HepG2 (cell line): ENCODE measurements at places on chromosomes 2 and 18.

DNA sequence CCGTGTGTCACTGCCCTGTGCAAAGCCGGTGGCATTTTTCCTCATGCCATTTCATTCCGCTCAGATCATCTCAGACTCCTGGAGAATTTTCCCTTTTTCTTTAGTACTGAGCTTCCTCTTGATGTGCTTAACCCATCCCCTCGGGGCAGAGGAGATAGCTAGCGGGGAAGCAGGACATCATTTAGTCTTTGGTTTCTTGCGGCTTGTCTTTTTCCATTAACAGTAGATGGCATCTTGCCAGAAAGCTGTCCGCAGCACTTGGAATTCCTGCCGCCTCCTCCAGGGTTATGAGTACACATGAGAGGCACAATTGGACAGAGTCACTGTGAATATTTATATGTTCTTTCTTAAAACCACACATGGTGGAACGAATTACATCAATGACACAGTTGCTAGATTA lies 226.6 kb downstream of the ALPK2 start:
- peak; percentile 58 for DNase-seq

DNA sequence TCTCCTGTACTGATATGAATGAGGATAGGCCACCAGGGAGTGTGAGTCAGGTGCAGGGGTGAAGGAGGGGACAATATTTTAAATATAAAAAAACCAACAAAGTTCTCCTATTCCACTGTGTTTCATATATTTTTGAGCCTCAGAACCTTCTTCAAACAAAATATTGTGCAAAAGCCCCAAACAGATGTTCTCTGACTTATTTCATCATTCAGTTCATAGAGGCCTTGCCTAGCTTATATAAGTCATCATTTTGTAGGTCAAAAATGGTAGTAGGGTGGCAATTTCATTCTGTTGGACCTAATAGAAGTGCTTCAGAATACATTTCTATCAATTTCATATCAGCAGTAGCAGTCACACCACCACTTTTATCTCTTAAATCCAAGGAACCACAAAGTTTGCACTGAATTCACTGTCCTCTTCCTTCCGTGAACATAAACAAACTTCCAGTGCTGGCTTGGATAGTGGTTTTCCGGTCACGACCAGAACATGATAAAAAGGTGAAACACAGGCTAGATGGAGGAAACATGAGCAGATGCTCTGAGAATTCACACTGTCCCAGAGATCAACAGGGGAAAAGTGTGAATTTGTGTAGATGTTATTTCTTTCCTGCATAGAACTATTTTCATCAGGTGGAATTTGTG lies 99.1 kb downstream of the EN1 start:
- DNase-seq: no peak

DNA sequence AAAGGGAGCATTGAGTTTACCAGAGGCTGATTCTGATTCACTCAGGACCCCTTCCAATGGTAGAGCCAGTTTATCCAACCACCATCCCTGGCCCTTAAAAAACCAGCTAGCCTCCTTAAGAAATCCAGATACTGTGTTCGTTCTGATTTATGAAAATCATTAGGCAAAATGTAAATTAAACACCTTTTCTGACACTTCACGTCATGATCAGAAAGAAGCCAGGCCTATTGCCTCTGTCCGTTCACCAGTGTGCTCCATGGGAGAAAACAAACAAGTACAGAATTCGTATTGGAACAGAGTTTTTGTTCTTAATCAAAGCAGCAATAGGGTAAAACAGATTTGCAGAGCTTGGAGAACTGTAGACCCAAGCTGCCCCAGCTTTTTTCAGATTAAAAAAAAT lies 31.1 kb upstream of the RAPH1 start:
- DNase-seq: no peak

DNA sequence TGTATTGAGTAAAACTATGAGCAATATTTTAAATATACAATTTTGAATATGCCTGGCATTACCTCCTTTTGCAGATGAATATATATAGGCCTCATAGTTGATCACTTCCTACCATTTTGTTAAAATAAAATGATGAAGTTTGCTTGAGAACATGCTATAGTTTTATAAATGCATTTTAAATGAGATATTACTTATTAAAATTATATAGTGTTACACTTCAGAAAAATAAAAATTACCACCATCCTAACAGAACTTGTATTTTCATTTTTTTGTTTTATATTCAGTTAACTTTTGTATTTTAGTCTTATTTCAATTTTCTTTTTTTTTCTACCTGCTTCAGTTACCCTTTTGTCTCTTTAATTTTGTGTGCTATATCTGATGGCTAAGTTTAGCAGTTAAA lies 426.9 kb downstream of the PARD3B start:
- no peak for DNase-seq

DNA sequence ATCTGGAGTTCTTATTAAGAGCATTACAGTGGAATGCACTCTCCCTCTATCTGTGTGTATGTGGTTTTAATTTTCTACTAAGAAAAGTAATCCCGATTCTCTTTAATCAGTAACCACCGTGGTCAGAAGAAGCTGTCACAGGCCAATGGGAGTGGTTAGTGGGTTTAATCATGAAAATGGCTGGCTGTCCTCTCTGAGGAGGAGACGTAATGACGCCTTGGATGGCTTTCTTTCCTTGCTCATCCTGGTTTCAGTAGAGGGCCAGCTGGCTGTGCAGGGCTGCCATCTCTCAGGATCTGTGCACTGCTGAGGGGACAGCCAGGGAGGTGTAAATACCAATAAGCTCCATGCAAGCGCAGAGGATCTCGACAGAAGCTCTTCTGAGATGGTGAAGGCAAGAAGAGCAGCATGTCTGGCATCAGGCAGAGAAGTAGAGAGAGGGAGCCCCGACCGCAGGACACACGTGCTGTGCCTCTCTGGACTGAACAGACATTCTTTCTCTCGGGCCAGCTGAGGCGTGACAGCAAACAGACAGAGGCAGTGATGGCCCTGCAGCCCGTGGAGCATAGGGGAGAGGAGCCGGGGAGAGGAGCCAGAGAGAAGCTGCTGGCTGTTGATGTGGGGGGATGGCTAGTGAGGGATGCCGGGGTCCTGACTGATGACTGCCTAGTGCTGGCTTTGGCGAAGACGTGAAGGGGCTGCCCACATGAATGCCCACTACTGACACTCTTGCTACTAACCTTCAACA lies 65.1 kb upstream of the DAPL1 start:
- no peak for DNase-seq
